ENCODE measurements at places on chromosomes 1 and 21.

DNA sequence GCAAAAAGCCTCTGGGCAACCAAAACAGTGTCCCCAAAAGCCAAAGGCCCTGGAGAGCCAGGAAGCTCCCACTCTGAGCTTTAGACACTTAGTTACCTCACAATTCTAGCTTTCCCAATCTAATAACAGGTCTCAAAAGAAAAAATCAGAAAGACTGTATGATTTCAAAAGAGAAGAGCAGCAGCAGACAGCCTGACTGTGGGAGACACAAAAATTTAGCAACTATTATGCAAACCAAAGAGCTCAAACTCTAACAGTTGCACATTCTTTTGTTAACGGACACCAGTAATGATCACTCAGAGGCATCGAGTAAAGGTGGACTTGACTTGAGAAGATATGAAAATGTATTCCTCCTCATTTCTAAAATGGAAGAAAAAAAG is 160.1 kb downstream of the SLC45A1 start:
- no peak for DNase-seq

DNA sequence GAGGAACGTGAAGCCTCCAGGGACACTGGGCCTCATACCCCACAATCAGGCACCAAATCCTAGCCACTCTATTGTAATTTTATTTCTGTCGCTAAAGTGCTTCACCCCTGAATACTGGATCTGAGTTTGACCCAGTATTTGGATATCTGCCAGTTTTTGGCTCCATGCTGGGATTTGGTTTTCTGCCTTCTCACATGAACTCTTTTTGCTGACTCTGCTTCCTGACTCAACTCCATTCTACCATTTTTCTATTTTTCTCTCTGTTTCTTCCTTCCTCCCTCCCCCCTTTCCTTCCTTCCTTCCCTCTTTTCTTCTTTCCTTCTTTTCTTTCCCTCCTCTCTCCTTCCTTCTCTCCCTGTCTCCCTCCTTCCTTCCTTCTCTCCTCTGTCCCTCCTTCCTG is 151.3 kb upstream of the GJB5 start:
- DNase-seq, result no peak

GRCh38 chr1:83641796-83642443 is 357.0 kb downstream of the TTLL7 start:
- no peak for DNase-seq

DNA sequence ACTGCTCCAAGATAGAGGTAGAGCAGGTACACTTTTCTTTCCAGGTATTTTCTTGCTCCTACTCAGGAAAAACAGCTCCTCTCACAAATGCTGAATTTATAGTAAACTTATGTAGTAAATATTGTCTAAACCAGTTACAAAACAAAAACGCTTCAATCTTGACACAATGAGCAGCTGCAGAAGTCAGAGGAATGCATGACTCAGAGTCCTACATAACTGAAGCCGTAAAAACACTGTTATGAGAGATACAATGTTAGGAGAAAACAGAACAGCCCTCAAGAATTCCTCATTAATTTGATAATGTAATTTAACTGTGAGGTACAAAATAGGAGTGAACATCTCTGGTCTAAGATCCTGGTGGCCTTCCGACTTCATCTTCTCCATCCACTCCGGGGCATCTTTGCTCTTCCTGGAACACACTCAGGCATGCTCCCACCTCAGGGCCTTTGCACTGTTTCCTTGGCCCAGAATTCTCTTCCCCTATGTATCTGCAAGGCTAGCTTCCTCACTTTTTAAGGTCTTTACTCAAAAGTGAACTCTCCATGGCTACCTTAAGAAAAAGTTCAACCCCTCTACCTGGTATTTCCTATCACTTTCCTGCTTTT is 138.5 kb downstream of the SLC45A1 start:
- DNase-seq, result no peak

DNA sequence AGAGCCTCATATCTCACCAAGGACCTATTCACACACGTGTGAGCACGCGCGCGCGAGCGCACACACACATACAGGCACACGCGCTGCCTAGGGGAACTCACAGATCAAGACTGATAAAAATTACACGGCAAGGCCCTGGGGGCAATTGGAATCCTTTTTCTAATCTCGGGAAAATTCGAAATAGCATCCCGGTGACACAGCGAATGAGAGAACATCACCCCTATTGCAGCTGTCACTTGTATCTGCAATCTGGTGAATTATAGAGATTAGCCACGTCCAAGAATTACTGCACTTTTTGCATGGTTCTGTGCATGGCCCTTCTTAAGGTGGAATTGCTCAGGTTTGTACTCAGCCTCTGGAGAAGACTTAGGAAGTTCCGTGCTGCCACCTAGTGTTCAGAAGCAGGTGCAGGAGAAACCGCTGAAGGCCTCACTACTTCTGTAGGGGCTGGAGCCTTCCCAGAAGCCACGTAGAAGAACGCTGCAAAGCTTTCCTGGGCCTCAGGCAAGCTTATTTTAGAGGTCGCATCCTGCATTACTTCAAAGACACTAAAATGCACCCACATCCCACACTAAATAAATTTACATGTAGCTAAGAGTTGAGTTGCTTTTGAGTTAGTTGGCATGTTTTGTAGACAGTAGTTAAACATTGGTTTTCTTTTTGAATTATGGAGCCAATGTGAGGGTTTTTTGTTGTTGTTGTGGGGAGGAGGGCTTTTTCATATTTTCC is 229.2 kb upstream of the CAMK1G start:
- peak; percentile 44 for DNase-seq

DNA sequence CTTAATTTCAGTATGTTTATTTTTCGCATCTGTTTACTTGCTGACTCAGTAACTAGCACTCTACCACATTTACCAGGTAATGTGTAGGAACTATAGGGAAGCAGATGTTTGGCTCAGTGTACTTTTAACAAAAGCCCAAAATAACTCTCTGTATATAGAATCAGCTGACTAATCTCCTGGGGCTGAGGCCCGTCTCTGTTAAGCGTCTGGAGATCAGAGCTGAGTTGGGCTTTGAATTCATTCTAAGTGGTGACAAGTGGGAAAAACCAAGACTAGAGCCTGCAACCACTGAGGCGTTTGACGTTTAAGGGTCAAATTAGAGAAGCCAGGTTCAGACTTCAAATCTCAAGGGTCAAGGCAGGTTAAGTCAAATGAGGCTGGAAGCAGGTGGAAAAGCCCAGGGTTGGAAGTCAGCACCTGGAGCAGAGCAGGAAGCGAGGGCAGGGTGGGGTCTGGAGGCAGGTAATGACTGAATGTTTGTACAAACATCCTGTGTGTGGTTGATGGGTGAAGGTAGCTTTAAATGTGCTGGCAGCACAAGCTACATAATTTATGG is 56.8 kb upstream of the LYST start:
- no peak for DNase-seq

DNA sequence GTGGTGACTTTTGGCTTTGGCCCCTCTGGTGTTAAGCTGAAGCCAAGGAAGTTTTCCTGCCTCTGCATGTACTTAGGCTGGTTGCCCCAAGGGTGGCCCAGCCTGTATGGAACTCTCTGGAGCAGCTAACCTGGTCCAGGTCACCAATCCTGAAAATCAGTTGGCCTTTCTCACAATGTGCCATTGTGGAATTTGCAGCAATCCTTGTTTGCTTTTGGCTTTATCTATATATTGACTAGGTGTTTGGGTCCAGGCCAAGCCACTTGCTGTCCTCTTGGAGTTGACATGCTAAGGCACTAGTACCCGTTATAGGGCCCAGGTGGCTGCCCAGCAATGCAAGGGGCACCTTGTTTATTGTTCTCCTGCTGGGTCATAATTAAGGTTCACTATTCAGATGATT is 124.6 kb downstream of the CAMTA1 start:
- no peak for DNase-seq

GRCh38 chr1:41745022-41745421 is 173.7 kb downstream of the HIVEP3 start:
- no peak for DNase-seq

DNA sequence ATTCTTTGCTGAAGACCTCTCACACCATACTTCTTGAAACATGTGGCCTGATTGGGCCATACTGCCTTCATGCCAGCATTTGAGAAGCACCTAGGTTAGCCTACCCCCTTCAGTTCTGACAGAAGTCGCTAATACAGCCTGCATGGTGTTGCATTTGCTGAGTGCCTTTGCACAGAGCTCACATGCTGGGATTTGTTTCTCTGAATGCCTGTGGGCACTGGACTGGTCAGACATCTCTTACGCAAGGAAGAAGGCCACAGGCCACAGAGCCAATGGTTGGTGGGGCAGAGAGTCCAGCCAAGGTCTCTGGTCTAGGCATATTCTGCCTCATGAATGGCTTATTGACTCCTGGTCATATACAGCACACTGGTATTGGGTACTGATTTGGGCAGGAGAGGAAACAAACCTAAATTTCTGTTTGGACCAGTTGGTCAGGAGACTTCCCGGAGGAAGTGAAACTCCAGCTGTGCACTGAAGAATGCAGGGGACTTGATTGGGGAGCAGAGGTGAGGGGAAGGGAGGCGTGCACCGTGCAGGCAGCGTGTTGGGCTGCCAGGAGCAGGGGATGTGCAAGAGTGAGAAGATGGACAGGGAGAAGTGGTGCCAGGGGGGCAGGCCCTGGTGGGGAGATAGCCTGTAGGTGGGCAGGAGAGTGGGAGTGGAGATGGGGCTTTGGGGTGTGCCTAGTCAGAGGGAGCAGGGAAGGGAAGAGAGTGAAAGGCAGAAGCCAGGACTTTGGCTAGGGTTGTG is 18.1 kb downstream of the URB2 start:
- DNase-seq, result no peak

DNA sequence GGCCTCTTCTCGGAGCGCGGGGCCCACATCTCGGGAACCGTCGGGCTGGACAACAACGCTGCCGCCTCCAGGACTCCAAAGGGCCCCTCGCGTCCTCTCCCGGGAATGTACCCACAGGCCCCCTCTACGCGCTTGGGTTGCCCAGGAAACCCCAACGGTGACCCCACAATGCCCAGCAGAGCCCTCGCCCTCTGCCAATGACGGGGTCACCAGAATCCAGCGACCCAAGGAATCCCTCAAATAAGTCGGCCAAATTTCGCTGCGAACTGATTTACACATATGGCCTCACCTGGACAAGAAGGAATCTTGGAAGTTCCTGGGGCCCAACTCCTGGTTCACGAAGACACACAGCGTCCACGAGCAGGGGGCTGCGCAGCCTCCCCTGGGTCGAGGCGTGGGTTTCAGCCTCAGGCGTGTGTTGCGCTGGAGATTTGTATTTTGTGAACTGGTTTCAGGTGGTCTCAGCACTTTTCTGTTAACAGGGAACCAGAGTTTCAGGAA is 78.1 kb downstream of the DESI2 start:
- no peak for DNase-seq

GRCh38 chr1:118201524-118201923 is 16.5 kb upstream of the SPAG17 start:
- DNase-seq, result no peak

DNA sequence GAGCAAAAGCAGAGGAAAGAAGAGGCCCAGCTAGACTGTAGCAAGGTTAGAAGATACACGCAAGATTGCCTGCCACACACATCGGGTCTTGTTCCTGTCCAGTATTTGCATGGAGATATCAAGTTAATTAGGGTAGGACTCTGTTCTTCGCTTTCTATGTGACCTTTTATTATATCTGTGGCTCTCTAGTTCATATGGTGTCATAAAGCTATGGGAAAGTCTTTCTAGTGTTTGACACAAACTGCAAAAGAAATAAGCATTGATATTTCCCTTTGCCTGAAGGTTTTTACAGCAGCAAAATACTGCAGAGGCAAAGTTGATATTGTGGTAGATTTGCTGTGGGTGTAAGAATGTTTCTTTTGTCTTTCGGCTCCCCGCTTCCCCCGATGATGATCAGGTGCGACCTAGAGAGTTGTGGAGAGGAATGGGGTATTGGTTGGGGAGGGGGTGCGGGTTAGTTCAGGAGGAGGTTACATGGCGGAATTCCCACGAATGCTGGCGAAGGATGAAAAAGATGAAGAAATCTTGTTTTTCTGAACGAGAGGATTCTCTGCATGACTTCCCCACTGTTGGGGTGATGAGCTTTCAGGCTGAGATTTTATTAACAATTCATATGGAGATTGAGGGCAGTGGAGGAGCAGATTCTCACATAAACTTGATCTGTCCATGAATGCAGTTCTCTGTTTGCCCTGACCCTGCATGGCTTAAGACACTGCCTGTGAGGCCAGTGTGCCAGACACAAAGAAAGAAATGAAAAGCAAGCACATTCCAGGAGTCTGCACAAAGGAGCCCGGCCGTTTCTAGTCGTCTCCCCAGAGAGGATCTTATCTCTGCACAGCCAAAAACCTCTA is 550.2 kb downstream of the USP25 start:
- DNase-seq, result no peak

- no peak for DNase-seq
These were observed 9.4 kb upstream of the ATP6V1G3 start for GRCh38 chr1:198549866-198550265.

GRCh38 chr1:162629651-162630050 is 2.6 kb upstream of the DDR2 start:
- no peak for DNase-seq

- DNase-seq, result no peak
These were observed 119.0 kb downstream of the ROR1 start for GRCh38 chr1:63892632-63893395.

- DNase-seq, result no peak
These were observed 184.2 kb downstream of the DYRK1A start for GRCh38 chr21:37550618-37551330.

DNA sequence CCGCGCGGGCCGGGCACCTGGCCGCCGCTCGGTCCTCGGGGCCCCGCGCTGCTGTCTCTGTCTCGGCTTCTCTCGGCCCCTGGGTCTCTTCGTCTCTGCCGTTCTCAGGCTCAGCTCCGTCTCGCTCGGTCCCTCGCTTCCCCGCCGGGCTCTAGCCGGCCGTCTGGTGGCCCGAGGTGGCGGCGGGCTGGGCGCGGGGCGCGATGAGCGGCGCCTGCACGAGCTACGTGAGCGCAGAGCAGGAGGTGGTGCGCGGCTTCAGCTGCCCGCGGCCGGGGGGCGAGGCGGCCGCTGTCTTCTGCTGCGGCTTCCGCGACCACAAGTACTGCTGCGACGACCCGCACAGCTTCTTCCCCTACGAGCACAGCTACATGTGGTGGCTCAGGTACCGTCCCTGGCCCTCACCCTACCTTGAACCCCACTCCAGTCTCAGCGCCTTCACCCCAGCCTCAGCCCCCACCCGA is 355 bp downstream of the SHISAL2A start:
- no peak for DNase-seq

- DNase-seq, result no peak
These were observed 1.1 kb upstream of the SLC1A7 start for GRCh38 chr1:53143527-53143926.
